Keratinocyte (primary cell): ENCODE measurements at places on chromosomes 6 and 20.

DNA sequence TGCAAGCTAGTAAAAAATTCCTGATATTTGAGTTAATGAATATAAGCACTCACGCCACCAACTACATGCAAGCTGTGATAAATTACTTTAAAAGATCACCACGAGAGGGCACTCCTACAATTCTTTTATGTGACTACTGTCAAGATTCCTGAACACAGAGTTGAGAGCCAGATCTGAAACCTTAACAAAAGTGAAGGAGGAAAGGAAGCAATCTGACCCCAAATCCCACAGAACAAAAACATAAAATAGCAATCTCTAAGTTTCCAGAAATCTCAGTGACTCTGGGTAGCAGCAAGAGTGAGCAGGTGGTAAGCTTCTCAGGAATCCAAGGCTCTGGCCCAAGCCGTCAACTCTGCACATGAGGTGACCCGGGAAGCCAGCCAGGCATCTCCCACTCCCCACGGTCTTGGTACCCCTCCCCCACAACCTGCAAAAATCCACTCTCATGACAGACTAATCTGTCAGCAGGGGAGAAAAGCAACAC is 55.1 kb downstream of the STAU1 start:
- peak; percentile 4 for DNase-seq

DNA sequence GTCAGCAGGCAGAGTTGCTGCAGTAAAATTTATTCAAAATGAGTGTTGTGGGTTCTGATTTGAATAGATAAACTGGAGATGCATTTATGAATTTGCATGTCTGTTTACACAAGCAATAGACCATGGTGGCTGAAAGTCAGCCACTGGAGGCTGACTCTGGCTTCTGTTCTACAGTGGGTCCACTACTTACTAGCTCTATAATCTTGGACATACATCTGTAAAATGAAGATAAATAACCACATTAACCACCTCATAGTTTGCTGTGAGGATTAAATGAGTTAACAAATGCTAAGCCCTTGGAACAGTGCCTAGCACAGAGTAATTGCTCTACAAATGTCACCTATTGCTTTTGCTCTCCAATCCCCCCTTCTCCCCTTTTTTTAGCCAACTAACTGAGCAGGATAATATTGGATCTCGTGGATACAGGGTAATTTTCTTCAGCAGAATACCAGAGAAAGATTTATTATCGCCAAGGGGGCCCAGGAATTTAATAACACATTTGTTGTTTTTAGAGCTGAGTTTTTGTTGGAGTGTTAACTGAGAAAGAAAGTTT is 1.4 kb upstream of the PM20D2 start:
- no peak for DNase-seq

DNA sequence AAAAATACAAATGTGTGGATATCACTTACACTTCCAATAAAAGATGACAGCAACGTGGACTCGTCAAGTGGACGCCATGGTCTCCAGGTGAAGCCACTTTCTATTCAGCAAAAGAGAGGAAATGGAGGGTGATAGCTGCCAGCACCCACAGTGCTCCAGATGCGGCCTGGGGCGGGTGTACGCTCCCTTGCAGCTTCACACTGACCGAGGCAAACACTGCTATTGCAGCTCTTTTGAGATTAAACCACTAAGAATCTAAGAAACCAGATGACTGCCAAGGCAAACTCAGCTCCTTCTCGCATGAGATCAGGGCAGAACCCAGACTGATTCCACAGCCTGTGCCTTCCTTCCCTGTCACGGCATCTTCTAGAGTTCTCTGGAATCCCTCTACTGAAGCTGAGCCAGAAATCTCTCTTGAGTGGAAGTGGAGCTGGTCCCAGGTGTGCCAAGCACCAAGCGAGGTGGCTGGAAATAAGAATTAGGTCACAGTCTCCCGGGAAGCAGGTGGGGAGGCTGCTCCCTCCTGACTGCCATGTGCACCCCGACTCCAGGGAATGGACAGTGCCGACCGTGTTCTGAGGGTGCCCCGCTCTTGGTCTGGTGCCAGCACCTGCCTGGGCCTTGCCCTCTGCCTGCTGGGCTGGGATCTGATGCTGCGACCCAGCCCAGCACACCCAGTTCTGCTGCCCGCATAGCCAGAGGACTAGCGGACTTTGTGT is 90.1 kb upstream of the AFDN start:
- no peak for DNase-seq

DNA sequence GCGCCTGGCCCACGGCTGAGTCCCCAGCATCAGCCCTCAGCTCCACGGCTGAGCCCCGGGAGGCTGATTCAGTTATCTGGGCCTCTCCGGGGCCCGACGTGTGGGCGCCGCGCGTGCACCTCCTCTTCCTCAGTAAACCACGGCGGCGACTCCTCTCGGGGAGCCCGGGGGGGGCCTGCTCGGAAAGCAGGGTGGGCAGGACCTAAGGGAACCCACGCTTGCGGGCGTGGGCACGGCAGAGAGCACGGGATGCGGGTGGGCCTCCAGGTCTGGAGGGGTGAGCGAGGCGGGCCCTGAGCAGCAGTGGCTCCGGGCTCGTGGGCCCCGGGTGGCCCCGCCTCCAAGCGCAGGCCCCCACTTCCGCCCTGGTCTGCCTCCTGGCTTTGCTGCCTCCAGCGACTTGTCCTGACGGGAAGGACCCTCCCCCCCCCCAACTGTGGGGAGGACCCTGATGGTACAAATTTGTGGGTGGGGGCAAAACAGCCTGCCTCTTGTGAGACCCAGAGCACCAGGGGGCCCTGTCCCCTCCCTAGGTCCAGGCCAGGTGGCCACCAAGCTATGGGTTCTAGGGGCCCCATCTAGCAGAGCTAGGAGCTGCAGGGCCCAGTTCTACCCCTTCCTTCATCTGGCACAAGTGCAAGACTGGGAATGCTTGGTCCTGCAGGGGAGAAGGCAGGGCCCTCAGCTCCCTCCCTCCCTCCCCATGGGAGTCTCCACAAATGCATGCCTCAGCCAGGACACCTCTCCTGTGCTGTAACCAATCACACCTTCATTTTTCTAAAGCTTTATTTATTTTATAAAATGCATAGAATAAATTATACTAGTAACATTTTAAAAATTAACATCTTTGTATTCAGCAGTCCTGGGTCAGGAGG is 16.9 kb downstream of the UCKL1 start:
- no peak for DNase-seq

- no peak for DNase-seq
These were observed 112.3 kb upstream of the CST7 start for GRCh38 chr20:24836661-24837299.

DNA sequence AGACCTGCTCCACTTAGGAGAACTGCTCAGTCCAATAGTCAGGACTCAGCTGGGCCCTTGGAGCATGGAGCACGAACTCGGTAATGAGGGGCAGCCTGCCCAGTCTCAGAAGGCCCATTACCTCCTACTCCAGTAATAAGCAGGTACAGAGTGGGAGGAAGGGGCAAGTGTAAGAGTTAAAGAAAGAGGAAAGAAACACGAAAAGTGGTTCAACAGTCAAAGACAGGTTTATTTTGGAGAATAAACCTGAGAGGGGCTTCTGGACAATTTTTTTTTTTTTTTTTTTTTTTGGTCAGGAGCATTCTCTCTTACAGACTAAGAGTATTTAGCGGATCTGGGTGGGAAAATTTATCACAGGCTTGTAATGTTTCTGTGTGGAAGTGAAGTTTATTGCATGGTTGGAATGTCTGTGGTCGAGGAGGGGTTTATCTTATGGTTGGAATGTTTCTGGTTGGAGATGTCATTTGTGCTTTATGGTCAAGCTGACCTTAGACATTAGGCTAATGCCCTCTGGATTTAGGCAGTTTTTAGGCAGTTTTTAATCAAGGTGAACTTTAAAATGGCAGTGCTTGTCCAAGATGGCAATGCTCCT is 340.1 kb downstream of the BCKDHB start:
- DNase-seq, result no peak

GRCh38 chr6:36516559-36516958 is 30.7 kb downstream of the STK38 start:
- DNase-seq, result no peak

DNA sequence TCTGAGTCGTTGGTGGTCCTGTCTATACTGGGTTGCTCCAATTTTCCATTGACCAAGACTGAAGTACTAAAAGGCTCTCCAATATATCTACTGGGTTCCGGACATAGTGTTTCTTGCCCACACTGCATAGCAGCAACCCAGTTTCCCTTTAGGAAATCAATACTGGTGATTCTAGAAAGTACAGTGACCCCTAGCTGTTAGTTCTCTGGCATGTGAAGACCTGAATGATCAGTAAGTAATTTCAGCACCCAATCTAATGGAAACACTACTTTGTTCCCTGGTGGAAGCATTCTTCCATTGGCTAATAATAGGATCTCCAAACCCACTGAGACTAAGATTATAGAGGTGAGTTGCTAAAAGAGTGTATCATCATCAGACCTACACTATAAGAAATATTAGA is 40.8 kb upstream of the STMND1 start:
- DNase-seq, result no peak

DNA sequence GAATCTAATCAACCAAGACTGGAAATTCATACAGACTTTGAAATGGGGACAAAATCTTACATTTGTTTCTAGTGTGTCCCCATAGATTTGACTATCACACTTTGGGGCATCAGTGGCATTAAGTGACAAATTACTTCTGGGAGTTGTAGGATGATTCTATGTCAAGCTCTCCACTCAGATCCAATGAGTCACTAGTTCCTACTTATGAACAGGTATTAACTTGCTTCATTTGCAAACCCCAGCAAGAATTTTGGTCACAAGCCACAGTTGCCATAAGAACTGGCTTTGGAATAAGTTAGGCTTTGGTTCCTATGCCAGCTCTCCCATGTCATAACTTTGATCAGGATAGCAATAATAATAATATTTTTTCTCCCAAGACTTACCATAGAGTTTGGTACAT is 77.6 kb upstream of the PTPRK start:
- peak; percentile 85 for DNase-seq

DNA sequence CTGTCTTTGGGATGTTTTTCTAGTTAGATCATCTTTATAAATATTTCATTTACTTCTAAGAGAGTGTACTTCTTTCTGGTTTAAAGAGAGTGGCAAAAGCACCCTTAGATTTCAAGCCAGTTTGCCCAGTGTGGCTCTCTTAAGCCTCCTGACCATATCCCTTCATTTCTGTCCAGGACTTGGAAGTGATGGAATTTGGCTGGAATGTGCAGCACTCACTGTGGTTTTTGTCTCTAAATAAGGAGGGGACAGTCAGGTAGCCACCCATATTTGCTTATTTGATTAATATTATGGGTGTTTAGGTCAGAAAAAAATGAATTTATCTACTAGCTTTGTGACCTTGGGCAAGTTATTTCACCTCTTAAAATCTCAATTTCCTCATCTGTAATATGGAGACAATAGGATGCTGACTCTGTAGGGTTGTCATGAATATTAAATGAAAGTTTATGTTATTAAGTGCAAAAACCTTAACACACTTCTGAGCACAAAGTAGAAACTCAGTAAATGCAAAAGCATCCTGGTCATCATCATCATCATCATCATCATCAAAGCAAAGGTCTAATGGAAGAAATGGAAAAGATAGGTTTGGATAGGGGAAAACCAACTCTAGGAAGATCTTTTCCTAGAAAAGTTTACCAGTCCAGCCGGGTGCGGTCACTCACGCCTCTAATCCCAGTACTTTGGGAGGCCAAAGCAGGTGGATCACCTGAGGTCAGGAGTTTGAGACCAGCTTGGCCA is 3.1 kb downstream of the CRYBG1 start:
- DNase-seq, result no peak

- no peak for DNase-seq
These were observed 32.9 kb downstream of the MMUT start for GRCh38 chr6:49430187-49430586.

GRCh38 chr6:142482974-142483373 is 181.2 kb downstream of the ADGRG6 start:
- DNase-seq, result no peak

GRCh38 chr20:50198180-50198666 is 7.6 kb downstream of the CEBPB start:
- DNase-seq, result no peak

DNA sequence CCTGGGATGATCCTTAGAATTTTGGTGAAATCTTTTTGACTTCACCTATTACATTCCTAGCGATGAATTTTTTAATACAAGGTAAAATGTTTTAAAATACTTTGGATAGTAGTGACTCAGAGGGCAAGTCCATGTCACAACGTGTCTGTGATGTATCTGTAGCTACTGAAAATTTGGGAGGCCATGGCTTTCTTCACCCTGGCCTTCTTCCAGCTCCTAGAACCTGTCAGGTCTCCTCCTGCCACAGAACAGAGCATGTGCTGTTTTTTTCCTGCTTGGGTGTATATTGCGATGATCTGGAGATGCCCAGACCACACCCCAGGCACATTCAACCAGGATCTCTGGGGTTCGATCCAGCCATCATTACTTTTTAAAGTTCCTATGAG is 194.4 kb downstream of the BTBD3 start:
- DNase-seq, result peak; percentile 19
